ENCODE measurements at places on chromosomes 1 and 21. TPM values are rescaled to one million over a fixed set of nuclear protein-coding genes. Genes with fewer than 3 reads are reported as not detected.

DNA sequence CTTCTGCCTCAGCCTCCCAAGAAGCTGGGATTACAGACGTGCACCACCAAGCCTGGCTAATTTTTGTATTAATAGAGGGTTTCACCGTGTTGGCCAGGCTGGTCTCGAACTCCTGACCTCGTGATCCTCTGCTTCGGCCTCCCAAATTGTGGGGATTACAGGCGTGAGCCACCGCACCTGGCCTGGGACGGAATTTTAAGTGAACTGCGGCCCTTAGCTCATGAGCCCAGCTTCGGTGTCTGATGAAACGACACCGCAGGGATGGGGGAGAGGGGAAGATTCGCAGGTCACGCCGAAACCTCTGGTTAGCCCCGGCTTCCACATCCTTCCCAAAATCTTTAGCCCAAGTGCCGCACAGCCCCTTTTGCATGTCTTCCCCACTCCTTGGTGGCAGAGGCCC, 39.1 kb downstream of the LRRC3 start:
- no peak for DNase-seq

DNA sequence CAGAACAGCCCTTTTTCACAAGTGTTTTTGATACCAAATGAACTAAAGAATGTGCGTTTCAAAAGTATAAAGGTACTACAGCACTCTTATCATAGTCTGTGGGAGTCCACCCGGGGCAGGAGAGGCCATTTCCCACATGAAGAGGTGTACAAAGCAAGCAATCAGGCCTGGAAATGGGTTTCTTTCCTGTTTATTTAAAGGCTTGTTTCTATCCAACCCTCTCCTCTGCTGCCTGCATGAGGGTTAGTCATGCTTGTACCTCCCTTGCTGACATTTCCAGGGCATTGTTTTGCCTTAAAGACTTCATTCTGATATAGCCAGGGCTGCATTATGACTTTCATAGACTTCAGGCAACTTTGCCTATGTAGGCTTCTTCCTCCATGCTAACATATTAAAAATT, 11.6 kb downstream of the SELP start:
- DNase-seq = no peak

DNA sequence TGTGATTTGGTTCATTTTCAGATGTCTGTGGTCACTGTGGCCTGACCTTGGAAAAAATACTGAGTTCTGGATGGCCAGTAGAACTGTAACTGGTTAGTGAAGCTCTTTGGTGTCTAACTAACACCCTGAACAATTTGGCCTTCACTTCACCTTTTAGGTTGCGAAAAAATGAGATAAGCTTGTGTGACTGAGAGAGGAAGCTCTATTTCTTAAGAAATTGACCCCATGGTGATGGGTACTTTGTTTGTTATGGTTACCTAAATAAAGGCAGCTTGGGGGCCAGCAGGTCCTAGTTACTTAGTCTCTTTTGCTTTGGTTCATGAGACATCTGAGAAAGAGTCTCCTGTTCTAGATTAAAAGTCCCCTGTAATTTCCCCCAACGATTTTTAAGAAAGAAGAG, 181.6 kb downstream of the ZNF326 start:
- DNase-seq = no peak

DNA sequence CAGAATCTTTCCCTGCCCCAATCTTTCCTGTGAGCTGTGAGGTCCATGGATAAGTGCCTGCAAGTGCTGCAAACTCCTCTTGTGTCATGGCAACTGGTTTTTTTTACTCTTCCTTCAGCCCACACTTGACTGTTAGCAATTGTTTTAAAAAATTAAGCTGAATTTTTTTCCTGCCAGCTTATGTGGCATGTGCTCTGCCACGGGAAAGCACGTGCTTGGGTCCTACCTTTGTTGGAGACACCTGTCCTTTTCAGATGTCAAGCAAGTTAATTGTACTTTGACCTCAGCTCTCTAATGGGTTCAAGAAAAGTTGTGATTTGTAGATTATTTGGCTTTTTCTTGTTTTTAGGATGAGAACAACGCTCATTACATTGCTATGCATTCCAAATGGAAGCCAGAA, 398.5 kb downstream of the NUF2 start:
- no peak for DNase-seq

DNA sequence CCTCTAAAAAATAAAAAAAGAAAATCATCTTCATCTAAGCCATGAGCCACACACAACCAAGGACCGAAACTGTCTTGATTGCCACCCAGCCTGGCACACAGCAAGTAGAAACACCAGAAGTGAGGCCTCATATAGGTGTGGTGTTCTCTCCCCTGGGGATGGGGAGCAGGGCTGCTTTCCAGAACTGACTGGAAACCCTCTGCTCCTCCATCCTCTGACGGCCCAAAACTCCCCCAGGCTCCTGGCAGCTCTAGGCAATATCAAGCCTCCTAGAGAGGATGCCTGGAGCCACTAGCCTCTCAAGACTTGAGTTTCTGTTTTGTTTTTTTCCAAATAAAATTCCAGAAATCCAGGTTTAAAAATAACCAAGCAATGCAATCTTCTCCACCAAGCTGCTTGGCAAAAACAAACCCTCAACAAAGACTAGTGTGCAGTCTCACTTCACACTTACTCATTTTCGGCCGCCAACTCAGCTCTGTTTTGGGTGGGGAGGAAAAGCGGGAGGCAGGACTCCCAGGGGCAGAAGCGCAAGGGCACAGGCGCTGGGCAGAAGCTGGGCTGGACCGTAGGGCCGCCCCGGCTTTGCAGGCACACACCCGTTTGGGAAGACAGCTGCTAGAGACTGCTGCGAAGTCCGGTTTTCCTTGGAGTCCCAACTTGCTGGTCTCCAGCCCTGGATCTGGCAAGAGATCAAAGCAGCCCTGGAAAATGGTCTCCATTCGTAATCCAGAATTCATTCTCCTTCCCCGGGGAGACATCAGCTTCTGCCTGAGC, 78.2 kb upstream of the CAPZB start:
- peak; percentile 83 for DNase-seq

DNA sequence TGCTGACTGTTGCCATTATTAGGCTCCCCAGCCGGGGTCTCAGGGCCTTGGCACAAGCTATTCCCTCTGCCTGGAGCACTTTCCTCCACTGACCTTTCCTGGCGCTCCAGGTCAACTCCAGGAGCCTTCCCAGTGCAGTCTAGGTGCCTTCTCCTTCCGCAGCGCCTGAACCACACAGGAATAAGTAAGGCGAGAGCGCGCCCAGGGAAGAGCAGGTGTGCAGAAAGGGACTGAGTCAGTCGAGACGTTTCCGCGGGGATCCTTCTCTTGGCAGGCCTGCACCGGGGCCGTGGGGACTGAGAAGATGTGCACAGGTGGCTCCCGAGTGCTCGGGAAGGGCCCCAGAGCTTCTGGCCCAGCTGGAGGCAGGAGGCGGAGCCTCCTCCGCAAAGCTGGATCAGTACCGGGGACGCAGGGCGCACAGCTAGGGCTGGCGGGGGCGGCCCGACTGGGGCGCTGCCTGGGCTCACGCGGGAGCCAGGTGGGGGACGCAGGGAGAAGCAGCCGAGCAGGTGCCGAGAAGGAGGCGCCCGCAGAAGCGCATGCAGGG, 765 bp upstream of the BMP8A start:
- DNase-seq = peak; percentile 74

GRCh38 chr21:44766818-44767354, 34.7 kb downstream of the UBE2G2 start:
- DNase-seq = no peak

GRCh38 chr1:152858062-152858461, 1.7 kb upstream of the LCE7A start:
- no peak for DNase-seq

GRCh38 chr1:226063977-226064815, 1.7 kb downstream of the H3-3A start:
- DNase-seq = no peak

The WNT3A gene
- not detected for total RNA-seq

The SPATA17 gene
- not detected for total RNA-seq

The UBXN10 gene
- 0.33 TPM for total RNA-seq

The NUP210L gene
- total RNA-seq = 0.16 TPM

The CASP9 gene
- 9.4 TPM for total RNA-seq
